ENCODE measurements at places on chromosomes 1 and 21.

- DNase-seq: no peak
These were observed 53.9 kb downstream of the SPSB1 start for GRCh38 chr1:9346566-9346965.

DNA sequence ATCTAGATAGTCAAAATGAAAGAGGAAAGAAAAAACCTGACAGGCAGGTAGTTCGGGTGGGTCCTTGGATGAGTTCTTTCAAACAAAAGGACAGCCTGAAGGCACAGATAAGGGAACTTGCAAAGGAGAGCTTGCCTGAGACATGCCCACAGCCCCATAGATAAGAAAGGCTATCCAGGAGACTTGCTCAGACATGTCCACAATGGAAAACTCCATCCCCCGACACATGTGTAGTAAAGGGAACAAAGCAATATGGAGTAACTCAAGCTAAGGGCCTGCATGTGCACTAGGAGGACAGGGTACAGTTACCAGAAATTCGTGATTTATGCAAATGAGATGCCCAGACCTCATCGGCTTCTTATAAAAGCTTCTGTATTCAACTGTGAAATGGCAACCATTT is 281.5 kb downstream of the NEGR1 start:
- DNase-seq: no peak

GRCh38 chr1:215911406-215911968 is 344.4 kb downstream of the KCTD3 start:
- DNase-seq: no peak

GRCh38 chr1:202244841-202245261 is 51.3 kb downstream of the LGR6 start:
- DNase-seq: no peak

DNA sequence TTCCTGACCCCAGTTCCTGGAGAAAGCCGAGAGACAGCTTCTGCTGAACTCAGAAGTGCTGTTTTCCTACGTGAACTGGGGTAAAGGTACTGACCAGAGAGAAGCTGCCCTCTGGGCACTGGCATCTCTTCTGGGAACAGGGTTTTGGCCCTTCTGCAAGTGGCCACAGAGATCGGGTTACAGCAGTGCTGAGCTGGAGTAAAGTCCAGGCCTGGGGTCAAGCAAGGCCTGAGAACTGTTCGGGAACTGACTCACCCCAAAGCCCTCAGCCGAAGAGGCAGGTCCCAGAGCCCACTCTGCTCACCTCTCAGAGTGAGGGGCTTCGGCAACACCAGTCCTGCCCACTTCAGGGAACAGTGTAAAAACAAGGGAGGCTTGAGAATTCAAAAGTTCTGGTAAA is 177.2 kb upstream of the RUNX1 start:
- no peak for DNase-seq

DNA sequence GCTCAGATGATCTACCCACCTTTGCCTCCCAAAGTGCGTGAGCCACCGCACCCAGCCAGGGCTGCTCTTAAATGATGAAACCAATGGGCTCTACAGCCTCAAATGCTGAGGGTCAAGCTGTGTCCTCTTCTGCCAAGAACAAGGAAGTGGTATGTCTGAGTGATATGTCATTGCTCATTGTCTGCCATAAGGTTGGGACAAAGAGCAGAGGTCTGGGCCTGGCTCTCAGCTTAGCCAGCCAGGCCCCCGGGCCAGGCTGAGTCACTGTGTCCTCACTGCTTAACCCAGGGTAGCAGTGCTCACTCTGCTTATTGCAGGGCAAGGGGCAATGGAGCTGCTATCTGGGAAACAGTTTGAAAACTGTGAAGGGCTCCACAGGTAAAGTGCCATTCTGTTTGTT is 8.3 kb upstream of the ETS2 start:
- no peak for DNase-seq

GRCh38 chr1:201495551-201496295 is 11.2 kb downstream of the CSRP1 start:
- DNase-seq: no peak

DNA sequence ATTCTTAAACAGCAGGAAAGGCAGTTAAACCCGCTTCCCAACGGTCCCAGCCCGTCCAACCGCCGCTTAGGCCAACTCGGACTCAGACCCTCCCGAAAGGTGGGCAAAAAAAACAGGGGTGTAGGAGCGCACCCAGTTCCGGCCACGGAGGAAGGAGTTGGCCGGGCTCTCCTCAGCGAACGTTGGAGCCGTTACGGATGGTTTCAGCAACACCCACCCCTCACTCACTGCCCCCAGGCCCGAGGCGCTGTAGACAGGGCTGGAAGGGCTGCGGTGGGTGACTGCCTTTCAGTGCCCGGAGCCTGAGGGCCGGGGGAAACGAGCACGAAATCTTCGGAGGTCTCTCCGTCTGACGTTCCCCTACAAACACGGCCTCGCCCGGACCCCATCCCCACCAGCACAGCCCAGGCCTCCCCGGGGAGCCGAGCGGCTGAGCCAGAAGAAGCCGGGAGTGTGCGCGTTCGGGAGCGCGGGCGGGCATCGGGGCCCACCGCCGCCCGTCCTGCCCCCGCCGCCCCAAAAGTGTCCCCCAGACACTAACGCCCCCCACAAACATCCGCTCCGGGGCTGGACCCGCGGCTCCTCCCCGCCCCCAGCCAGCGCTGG is 1.3 kb downstream of the KDM5B start:
- no peak for DNase-seq

GRCh38 chr1:2941040-2941439 is 80.2 kb upstream of the ACTRT2 start:
- no peak for DNase-seq

- no peak for DNase-seq
These were observed 720 bp upstream of the F3 start for GRCh38 chr1:94542088-94542870.

- DNase-seq: no peak
These were observed 9.6 kb downstream of the FCRL5 start for GRCh38 chr1:157542676-157543075.

GRCh38 chr1:89607156-89607555 is 25.8 kb upstream of the LRRC8C start:
- peak; percentile 30 for DNase-seq

GRCh38 chr1:46490656-46491442 is 1.2 kb downstream of the DMBX1 start:
- DNase-seq: no peak

DNA sequence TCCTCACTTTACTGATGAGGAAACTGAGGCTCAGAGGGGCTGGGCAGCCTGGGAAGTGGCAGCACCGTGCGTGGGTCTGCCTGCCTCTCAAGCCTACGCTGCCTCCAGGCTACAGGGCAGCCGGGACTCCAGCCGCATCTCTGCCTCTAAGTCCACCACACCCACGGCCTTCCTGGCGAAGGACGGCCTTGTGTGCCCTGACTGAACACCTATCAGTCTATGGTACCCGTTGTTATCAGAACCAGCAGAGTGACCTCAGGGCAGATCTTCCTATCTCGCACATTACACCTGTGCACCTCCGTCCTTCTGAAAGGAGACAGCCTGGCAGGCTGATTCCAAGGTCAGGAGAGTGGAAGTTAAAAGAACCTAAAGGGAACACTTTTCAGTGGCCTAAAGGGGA is 35.7 kb upstream of the SLC30A1 start:
- DNase-seq: no peak

DNA sequence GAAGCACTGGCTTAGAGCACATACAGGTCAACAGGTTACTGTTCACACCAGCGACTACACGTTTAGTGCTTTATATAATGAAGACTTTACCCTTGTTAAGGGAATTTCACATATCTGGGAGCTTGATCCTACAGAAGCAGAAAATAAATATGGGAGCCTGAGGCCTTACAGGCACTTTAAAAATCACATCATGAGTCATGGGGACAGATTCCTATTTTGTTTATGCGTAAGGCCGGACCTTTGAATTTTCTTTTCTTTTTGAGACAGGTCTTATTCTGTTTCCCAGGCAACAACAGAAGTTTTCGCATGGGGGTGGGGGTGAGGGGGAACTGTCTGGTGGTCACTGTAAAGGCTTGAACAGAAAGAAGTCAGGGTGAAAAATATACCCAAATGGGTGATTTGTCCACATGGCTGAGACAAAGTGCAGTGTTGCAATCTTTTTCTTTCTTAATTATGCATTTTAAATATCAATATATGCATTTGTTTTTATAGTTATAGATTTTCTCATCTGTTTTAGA is 276.7 kb downstream of the KCNH1 start:
- no peak for DNase-seq

DNA sequence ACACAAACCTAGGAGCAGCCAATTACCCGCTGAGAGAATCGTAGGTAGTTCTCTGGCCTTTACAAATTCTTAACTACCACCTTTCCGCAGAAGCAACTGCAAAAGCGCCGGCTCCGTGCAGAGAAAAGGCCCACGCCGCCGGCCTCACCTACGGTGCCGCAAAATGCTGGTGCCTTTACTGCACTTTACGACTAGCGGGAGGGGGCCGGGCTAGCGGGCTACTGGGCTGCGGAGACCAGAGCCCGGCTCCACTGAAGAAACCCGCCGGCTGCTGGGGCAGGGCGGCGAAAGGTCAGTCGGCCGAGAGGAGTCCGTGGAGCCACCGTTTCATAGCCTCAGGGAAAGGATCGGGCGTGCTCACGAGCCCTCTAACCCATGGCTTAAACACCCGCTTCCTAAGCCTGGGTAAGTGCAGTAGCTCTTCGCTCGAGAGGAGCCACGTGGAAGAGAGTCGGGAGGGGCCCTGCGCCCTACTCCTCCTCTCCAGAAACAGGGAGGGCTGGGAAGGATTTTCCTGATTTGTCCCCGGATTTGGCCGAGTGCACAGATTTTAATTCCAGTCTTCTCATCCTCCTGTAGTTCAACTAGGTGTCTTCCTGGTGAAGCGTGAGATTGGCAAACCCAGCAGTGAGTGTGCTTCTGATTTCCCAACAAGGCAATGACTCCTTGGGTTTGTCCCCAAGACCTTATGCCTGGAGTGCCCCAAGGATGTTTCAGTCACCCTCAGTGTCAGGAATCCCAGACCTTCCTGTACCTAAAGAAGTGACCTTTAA is at the start of gene DPH5:
Gene DPH5, minus strand, starts transcription at position 128 of the 773 bp plus-strand sequence. CDS start 341 bp downstream, outside the sequence.
- DNase-seq: peak; percentile 68

DNA sequence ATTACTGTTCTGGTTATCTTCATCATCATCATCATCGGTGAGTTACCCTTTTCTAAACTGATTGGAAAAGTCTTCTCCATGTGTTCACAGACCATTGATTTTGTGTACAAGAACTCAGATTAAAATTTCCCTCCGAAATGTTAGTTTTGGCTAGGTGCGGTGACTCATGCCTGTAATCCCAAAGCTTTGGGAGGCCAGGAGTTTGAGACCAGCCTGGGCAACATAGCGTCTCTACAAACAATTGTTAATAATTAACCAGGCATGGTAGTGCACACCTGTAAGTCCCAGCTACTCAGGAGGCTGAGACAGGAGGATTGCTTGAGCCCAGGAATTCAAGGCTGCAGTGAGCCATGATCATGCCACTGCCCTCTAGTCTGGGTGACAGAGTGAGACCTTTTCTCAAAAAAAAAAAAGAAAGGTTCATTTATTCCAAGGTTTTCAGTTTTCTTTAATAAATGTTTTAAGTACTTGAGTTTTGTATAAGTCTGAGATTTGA is 5.9 kb upstream of the PER3 start:
- no peak for DNase-seq

- no peak for DNase-seq
These were observed 132.9 kb upstream of the POU3F1 start for GRCh38 chr1:38179483-38179882.

- DNase-seq: no peak
These were observed 13.6 kb downstream of the PCNX2 start for GRCh38 chr1:233281711-233282581.

GRCh38 chr1:93501399-93501798 is 53.5 kb downstream of the FNBP1L start:
- no peak for DNase-seq

DNA sequence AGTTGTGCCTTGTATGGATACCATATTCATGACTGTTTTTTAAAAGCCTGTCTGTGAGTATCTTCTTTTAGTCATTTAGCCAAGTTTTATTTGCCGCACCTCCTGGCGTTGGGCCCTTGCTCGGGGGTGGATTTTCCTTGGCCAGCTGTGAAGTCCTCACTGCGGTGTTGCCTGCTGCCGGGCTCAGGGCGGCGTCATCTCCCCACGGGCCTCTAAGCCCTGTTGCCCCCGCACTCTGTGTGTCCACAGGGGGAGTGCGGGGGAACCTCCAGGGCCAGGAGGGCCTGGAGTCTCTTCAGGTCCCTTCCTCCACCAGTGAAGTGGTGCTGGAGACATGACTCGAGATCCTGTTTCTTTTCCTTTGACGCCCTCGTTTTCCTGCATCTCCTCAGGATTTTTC is 65.8 kb upstream of the DIP2A start:
- no peak for DNase-seq

DNA sequence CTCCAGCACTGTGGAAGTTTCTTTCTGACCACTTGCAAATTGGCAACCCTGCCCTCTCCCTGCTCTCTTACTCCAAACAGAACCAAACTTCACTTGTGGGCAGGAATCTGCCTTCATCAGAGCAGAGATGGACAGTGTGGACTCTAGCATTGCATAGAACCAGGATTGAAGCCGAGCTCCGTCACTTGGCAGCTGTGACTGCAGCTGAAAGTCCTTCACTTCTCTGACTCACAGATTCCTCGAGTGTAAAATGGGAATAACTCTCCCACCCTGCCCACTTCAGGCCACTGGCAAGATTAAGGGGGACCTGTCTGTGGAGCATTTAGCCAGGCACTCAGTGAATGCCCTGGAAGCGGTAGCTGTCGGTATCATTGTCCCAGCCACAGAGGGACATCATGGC is 75.7 kb upstream of the ZBTB40 start:
- DNase-seq: no peak

DNA sequence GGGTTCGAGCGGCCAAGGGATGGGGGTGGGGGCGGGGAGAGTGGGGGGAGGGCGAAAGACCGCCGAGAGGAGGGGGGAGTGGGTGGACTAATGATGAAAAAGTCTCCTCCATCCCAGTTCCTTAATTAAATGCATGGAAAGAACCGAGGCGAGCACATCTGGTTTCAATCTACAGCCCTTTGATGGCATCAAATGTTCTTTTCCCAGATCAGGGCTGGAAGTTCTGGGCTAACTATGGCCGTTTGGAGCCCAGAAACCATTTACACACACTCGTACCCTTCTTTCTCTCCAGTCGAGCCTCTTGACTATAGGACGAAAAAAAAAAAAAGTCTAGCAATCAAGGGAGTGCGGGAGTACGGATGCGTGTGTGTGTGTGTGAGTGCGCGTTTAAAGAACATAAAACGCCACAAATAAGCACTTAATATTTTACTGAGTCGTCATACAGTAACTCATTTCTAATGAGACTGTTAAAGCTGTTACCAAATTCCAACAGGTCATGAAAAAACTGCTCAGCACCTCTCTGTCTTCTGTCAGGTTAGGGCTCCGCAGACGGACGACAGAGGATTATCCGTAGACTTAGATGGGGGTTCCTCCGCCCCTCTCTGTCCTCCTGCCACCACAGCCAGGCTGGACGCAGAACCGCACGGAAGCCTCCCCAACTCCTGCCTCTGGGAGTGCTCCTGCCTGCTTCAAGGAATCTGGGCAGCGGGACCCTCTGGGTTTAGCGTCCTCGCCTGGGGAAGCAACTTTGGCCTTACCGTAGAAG is 2.1 kb upstream of the PRRX1 start:
- DNase-seq: no peak

DNA sequence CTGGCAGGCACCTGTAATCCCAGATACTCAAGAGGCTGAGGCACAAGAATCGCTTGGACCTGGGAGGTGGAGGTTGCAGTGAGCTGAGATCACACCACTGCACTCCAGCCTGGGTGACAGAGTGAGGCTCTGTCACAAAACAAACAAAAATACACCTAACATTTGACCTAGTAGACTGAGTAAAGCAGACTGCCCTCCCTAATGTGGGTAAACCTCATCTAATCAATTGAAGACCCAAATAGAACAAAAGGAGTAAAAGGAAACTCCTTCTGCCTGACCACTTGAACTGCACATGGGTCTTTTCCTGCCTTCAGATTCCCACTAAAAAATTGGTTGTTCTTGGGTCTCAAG is 19.0 kb upstream of the RBM15 start:
- DNase-seq: no peak

GRCh38 chr21:42918291-42918690 is 7.1 kb downstream of the ERVH48-1 start:
- no peak for DNase-seq

Measured in stimulated activated CD4-positive, alpha-beta T cell treated with anti-CD3 and anti-CD28 coated beads, Interleukin-1b, Interleukin-23, amount 100 ng/mL, for 1 hour (primary cell).